ENCODE measurements at places on chromosomes 13 and 19.

- DNase-seq = no peak
Observed at GRCh38 chr13:102699504-102699903, 4.7 kb upstream of the METTL21C start.

DNA sequence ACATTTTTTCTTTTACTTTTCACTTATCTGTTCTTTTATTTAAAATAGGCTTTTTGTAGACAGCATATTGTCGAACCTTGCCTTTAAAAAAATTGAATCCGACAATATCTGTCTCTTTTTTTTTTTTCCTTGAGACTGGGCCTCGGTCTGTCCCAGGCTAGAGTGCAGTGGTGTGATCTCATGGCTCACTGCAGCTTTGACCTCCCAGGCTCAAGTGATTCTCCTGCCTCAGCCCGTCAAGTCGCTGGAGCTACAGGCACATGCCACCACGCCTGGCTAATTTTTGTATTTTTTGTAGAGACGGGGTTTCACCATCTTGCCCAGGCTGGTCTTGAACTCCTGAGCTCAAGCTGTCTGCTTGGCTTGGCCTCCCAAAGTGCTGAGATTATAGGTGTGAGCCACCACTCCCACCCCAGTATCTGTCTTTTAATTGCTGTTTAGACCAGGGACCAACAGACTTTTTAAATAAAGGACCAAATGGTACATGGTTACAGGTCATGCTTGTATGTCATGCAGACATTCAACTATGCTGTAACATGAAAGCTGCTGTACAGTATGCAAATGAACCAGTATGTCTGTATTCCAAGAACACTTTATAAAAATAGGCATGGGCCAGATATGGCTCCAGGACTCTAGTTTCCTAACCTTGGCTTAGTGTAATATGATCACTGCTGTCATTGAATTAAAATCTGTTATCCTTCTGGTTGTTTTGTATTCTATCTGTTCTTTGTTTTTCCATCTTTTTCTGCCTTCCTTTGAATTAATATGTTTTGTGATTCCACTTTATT lies 80.3 kb downstream of the GJA3 start:
- no peak for DNase-seq

- DNase-seq = no peak
Observed at GRCh38 chr19:10549733-10550132, 6.0 kb downstream of the ATG4D start.

GRCh38 chr19:3365836-3366752 lies at the start of gene NFIC:
NFIC (plus strand) TSS chr19:3366583; CDS start chr19:3366637, 54 bp downstream.
- DNase-seq = no peak

DNA sequence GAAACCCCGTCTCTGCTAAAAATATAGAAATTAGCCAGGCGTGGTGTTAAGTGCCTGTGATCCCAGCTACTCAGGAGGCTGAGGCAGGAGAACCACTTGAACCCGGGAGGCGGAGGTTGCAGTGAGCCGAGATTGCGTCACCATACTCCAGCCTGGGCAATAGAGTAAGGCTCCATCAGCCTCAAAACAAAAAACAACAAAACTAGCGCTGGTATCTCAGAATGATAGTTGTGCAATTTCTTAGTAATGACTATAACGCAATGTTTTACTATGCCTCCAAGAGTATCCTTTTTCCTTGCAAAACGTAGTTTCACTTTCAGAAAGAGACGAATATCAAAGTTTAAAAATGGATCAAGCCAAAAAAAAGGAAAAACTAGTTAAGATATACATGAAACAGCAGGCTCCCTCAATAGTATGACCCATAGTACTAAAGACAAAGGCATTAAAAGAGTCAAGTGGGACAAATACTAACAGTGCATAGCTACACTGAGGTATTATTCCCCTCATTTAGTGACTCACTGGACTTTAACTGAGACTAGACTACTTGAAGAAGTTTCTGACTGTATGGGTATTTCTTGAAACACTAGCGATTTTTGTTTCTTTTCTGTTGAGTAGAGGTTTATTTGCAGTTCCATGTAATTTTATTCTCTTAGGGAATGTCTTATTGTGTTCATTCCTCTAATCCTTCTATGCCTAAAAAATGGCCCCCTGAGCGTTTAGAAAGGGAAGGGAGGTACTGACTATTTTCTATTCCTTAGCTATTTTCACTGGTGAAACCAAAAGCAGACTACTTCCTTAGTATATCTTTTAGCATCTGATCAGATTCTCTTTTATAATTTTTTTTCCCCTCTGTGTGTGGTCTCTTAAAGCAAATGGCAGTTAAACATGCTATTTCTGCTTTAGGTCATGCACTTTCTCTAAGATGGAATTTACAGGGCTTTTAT lies 10.4 kb upstream of the ITM2B start:
- no peak for DNase-seq

GRCh38 chr19:23587546-23587945 lies 99.5 kb downstream of the ZNF675 start:
- no peak for DNase-seq

- no peak for DNase-seq
Observed at GRCh38 chr19:7419777-7420439, 68.9 kb downstream of the PEX11G start.

- no peak for DNase-seq
Observed at GRCh38 chr13:57558051-57558467, 73.5 kb upstream of the PCDH17 start.

Data from T-helper 2 cell (primary cell).